ENCODE measurements at places on chromosomes 3 and 15. TPM values are rescaled to one million over a fixed set of nuclear protein-coding genes. Genes with fewer than 3 reads are reported as not detected.
A peak's percentile ranks its signal among the peaks of the same experiment; 100 is the strongest.

DNA sequence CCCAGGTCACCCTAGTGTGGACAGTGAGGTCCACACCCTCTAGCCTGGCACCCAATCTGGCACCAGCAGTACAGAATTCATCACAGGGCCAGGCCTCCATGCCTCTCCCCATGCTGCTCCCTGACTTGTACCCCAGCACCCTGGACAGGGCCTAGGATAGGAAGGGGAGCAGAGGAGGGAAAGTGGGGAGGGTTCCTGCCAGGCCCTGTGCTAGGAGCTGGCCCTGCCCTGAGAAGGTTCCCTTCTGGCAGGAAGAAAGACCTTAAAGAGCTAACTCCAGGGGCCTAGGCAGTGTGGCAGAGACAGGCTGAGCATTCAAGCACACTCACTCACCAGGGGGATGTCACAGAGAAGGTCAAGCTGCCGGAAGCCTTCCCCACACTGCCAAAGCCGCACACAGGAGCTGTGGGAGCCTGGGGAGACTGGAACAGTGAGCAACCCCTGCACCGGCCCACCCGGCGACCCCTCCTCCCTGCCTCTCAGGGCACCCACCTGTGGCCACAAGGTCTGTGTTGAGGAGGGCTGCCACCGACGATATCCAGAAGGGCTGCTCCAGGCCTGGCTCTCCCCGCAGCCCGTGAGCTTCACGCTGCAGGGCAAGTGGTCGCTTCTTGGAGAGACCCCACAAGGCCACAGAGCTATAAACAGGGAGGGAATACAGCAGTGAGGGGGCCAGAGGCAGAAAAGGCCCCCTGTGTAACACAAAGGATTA is 7.4 kb downstream of the RRP9 start:
- DNase-seq: no peak

GRCh38 chr15:31326875-31327668 is 437 bp downstream of the KLF13 start:
- DNase-seq: peak; percentile 67

GRCh38 chr3:59374091-59374817 is 324.4 kb upstream of the CFAP20DC start:
- no peak for DNase-seq

GRCh38 chr15:80587816-80588456 is 107.2 kb upstream of the ABHD17C start:
- DNase-seq: no peak

DNA sequence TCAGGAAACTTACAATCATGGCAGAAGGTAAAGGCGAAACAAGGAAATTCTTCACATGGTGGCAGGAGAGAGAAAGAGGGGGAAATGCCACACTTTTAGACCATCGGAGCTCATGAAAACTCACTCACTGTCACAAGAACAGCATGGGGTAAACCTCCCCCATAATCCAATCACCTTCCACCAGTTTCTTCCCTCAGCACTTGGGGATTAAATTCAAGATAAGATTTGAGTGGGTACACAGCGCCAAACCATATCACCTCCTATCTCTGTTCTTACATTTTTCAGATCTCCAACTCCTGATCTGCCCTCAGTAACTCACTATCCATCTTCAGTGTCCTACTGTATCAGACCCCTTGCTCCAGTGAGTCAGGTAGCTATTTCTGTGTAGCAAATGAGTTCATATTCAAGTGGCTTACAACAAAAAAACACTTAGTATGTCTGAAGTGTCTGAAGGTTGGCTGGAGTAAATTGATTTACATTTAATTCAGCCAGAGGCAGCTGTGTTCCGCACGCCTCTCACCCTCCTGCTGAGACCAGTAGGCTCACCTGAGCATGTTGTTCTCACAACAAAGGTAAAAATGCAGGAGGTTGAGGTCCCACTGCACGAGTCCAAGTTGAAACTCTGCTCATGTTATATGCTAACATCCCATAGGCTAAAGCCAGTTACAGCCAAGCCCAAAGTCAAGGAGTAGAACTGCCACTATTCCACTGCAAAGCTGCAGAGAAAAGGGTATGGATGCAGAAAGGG is 180.7 kb upstream of the LMCD1 start:
- DNase-seq: no peak

DNA sequence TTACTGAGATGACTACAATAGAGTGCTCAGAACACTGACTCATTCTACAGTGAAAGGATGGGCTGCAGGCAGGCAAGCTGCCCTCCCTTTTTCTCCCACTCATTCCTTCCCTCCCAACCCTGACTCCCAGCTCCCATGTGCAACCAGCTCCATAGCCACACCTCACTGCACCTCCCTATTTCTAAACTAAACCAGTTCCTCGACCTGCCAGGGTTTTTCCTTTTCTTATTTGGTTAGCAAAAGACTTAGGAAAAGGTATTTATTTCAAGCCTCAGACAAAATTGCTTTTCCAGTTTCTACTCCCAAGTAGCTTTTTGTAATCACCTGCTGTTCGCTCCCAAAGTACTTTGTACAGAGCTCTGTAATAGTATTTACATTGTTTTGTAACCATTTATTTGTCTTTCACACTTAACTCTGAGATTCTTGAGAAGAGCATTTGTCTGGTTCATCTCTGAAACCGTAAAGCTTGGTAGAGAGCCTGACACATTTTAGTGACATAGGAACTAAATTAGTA is 2.2 kb downstream of the AADAC start:
- DNase-seq: no peak

Gene GUCA1C
- not detected for total RNA-seq

DNA sequence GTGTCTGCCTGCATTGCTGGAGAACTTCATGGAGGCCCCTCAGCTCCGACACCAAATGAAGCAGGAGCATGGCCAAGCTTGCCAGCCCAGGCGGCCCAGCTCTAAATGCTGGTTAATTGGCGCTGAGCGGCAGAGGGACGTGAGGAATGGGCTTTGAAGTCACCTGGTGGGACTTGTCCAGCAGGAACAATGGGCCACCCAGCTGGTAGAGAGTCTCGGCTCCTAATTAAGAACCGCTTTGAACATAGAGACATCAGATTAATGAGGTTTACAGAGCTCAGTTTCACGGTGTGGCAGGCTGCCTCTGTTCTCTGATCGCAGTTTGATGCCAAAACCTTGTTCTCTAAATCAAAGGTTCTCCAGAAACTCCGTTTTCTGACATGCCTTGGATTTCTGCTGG is 77.5 kb upstream of the LINGO1 start:
- no peak for DNase-seq

- no peak for DNase-seq
Observed at GRCh38 chr3:46542344-46542743, 23.8 kb downstream of the LRRC2 start.

- DNase-seq: no peak
Observed at GRCh38 chr3:4508048-4508981, 15.2 kb downstream of the ITPR1 start.

DNA sequence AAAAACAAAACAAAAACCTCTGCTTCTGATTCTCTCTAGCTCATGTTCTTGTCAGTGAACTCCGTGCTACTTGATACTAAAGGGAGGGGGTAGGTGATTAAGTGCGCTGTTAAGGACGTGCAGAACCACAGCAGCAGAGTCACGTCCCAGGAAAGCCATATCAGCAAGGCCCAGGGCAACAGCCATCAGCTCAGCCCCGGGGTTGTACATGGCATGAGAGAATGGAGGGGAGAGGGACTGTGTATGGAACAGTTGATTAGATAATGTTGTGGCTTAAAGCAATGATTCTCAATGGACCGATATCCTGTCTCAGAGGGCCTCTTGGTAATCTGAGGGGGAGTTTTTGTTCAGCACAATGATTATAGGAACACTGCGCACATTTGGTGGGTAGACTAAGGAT is 27.6 kb downstream of the C2CD4A start:
- DNase-seq: no peak

DNA sequence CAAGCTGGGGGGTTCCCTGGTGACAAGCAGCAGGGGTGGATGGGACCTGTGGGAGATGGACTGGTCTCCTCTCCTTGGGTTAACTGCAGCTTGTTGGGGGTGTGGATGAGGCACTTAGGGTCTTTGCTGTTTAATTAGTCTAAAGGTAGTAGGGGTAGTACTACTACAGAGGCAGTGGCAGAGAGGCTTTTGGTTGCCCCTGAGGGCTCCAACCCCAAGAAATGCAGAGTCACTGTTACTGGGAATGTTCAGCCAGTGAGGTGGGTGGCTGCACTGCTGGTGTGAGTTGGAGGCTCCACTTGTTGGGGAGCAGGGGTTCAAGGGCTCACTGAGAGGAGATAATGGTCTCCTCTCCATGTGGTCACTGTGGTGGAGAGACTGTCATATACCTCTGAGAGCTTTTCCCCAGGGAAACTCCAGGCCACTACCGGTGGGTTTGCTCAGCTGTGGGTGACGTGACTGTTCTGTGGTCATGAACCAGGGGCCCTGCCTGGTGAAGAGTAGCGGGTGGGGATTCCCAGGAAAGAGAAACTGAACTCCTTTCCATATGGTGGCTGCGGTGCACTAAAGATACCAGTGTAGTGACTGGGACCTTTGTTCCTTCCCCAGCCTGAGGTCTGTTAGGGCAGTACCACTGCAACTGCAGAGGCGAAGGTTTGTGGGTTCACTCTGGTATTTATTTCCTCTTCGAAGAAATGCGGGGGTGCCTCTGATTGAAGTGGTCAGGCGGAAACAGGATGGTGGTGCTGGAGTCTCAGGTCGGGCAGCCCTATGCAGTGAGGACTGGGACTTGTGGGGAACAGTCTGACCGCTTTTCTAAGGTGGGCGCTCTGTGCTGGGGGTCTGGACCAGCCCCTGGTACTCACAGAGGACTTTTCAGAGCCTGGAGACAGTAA is 68.9 kb upstream of the TNFSF10 start:
- peak; percentile 57 for DNase-seq

Gene HMG20A
- total RNA-seq: 34.3 TPM

DNA sequence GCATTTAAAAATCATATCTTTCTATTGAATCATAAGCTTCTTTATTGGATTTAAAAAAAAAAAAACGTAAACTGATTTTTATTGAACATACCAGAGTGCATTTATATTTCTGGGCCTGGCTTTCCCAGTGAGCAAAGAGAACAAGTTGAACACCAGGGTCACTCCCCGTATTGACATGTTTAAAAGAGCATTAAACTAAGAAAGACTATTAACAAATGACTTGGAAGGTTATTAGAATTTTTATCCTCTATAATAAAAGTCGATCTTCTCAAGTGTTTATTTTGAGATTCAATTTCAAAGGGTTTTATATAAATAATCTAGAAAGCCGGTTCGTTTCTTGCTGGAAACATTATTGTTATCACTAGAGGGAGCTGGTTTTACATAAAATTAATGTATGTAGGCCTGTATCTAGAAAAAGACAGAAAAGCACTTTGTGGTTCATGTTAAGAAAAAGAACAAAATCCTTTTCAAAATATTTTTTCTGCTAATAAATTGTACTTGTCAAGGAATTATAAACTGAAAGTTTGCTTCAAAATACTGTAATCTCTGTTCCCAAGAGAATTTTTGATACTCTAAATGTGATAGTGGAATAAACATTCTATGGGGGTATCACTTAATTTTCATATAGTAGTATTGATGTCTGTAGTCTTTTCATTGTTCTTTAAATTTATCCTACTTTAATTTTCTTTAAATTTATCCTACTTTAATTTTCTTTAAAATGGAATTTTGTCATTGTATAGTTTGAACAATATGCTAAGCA is 321.8 kb upstream of the MME start:
- no peak for DNase-seq

GRCh38 chr15:73965758-73966113 is 26.4 kb downstream of the STOML1 start:
- DNase-seq: no peak

Data from activated T-cell treated with anti-CD3 and anti-CD28 coated beads, Interleukin-2, amount 50 U/mL, for 4 hours (primary cell).